Left lobe of liver (tissue), 2 donors: ENCODE measurements at places on chromosomes 7 and 10.

DNA sequence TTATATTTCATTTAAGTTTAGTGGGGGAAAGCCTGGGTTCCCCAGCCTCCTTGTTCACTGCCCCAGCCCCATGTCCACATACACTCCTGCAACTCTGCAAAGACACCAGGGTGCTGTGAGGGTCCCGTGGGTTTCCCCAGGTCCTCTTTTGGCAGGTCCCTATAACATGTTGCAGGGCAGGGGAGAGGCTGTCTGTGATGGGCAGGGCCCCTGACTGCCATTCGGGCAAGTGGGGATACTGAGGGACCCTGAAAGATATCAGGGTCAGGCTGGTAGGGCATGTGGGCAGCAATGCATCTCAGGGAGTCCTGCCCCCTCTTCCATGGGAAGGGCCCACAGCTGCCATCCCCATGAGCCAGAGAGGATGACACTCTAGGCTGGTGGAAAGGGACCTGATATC lies 28.4 kb downstream of the RASGEF1A start:
- peak; percentile 19 for DNase-seq

DNA sequence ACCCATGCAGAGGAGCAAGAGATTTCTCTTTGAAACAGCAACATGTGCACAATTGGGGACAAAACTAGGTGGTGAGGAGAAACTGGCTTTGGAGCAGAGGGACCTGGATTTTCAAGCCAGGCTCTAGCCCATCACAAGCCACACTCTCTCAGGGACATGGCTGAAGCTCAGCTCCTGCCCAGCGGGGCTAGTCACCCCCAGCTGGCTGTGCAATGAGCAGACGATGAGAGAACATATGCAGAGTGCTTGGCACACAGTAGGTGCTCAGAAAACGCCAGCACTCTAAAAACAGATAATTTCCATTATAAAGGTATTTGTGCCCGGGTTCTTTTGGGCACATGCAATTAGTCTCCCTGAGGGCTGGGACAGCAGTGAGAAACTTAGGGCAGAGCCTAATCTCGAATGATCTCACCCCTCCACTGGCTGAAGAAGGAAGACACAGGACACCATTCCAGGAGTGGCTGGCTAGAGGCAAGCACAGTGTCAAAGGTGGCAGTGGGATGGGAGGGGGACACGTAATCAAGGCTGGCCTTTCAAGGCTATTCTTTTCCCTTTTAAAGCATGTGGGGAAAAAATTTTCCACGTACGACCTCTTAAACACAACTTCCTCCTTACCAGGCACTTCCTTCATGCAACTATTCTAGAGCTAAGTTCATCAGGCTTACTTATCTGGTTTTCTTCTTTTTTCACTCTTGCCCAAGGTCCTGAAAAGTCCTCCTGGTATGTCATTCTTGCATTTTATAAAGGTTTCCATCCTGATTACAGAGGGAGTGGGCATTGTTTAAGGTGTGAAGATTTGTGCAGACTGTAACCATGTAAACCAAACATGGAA lies 15.1 kb downstream of the FAM53B start:
- no peak for DNase-seq

DNA sequence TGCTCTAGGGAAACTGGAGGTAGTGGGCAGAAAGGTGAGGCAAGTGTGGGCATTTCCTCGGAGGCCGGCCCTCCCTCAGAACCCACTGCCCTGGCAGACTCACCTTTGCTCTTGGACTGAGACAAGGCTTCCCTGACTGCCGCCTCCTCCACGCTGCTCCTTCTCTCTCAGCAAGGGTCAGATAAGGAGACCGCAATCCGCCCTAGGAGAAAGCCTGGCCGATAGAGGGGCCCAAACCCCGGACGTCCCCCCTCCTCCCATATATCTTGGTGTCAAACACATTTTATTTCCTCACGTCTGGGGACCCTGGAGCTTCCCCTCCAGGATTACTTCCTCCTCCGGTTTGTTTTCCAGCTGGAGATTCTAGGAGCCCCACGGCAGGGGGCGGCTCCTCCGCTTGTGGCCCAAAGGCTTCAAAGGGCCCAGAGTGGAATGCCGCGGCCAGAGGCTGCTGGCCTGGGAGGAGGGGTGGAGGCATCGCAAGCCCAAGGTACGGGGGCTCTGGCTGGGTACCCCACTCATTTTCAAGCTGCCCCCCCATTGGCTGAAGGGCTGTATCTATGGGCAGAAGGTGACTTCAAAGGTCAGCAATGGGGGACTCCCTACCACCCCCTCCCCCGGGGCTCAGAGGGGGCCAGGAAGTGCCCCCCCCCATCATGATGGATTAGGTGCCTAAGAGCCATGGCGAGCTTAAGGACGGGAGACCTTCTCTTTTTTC lies 31.7 kb upstream of the LBX1 start:
- no peak for DNase-seq

DNA sequence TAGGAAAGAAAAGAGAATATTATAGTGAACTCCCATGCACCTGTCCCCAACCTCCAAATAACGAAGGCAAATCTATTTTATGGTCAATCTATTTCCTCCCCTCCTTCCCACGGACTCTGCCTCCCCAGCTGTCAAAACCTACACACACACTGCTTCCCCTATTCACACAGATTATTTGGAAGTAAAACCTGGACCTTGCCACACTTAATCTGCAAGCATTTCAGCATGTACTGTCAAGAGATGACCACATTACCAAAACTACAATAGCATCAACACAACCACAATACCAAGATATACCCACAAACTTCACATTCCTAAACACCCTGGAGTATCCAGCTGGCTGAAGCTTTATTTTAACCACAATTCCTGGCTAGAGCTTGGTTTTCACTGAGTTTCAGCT lies 27.8 kb upstream of the KCNK18 start:
- DNase-seq = no peak

DNA sequence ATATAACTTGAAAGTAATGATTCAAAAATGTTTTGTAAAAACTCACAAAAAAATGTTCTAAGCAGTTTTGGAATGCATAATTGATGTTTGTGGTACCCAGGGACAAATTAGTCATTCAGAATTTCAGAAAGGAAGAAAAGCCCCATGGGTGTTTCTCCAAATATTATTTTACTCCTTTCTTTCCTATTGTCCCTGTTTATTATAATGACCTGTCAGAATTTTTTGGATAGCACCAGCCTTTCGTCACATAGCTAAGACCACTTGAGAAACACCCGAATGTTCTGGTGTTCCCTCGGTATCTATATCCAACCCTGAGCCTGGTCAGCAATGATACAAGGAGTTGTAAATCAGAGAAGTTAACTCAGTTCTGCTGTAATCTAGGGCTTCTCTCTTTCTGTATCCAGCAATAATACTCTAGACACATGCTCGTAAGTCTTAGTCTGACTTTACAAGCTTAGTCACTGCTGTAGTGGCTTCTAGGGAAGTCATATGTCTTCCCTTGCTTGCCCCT lies 64.8 kb upstream of the MEOX2 start:
- no peak for DNase-seq

- DNase-seq = no peak
Observed at GRCh38 chr7:99588868-99589267, 9.2 kb upstream of the TMEM225B start.

GRCh38 chr7:40604601-40605438 lies 470.0 kb downstream of the SUGCT start:
- peak; percentile 56 for DNase-seq

GRCh38 chr7:50092579-50093491 lies at the start of gene ZPBP:
ZPBP (minus strand) TSS chr7:50093246; CDS start chr7:50093194, 52 bp downstream.
- peak; percentile 47 for DNase-seq

DNA sequence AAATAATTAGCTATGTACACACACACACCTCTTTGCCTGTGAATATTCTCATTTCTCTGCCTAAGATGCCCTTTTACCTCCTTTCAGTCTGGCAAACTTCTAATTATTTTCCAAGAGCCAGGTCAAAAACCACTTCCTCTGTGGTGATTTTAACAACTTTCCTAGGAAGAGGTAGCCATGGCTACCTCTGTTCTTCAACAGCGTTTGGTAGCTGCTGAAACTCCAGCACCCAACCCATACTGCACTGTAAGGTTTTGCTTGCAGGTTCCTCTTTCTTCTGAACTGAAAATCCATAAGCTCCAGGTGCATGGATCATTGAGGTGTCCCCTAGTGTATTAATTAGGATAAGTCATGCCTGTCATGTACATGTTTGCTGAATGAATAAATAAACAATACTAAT lies 25.6 kb downstream of the NRCAM start:
- DNase-seq = no peak

- no peak for DNase-seq
Observed at GRCh38 chr7:135959646-135960363, 17.4 kb downstream of the MTPN start.

DNA sequence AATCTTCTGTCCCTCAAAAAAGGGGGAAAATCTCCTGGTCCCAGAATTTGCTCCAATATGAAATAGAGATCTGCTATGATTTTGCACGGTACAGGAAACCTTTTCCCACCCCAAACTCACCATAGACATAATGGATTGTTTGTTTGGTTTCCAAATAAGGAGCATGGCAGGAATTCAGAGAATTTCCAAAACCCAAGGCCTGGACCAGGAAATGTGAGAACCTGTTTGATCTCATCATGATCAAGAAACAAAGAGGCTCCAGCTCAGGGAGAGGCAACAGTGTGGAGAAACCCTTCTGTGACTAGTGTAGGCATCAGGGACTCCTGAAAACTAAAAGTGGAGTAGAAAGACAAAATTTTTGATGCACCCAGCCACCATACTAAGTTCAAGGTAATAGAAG lies 1548.1 kb upstream of the LRRTM3 start:
- DNase-seq = no peak

DNA sequence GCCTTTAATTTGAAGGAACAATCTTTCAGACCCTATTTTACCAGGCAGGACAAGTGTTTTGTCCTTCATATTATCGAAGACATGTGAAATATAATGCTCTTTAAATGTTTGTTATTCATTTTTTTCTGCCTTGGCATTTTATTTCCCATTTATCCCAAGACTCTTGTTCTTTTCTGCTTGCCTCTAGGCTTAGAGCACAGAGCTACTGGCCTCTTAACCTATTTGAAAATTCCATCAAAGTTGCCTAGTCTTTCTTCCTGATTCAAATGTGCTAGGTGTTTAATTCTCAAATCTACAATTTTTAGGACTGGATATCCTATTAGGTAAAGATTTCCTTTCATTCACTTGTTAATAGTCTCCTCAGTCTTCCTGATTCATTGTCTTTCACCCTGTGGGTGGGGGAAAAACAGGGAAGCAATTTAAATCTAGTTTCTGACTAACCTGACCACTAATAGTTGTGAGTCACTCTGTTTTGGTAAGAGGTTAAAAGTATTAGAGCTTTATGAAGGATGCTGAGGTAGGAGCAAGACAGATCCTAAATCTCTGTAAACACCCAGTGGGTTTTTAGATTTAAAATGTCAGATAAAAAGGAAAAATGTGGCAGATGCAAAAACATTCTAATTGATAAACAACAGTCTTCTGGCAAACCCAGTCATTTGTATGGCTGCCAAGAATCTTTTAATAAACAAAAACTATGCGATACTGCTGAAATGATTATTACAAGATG lies 1.5 kb downstream of the LIPK start:
- no peak for DNase-seq

DNA sequence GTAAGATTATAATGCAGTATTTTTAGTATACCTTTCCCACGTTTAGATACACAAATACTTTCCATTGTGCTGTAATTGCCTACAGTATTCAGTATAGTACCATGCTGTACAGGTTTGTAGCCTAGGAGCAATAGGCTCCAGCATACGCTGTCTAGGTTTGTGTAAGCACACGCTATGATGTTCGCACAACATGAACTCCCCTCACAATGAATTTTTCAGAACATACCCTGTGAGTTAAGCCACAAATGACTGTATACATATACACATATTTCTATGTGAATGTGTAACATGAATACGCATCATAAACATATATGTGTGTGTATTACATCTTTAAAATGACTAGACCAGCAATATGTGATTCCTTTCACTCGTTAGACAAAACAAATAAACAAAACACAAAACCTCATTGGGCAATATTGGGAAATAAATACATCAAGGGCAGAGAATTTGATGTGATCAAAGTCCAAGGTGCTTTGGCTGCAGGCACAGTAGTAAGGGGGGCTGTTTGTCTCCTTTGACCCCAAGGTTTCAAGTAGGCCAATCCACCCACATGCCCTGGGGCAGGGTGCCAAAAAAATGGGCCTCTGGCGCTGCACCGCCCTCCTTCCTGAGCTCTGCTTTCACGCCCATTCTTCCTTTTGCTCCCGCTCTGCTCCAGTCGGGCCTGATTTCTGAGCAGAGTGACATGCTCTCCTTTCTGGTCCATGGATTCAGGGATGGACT lies 33.9 kb downstream of the CHN2 start:
- peak; percentile 96 for DNase-seq

DNA sequence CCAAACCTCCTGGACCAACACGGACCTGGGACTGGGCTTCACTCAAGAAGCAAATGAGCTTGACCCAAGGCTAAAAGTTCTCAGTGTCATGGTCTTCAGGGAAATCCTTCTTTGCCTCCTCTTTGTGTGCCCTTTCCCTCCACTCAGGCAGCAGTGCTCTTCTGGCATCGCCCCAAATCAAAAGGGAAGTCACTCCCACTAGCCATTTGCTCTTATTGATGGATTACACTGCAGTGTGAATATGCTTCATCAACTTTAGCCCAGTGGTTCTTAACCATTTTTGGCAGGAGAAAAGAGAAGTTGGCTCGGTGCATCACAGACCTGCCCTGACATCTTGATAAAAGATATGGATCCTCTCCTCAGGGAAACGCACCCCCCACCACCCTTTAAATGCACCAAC lies 19.2 kb upstream of the IKZF1 start:
- DNase-seq = no peak

- no peak for DNase-seq
Observed at GRCh38 chr10:109647627-109648026, 275.7 kb downstream of the XPNPEP1 start.

DNA sequence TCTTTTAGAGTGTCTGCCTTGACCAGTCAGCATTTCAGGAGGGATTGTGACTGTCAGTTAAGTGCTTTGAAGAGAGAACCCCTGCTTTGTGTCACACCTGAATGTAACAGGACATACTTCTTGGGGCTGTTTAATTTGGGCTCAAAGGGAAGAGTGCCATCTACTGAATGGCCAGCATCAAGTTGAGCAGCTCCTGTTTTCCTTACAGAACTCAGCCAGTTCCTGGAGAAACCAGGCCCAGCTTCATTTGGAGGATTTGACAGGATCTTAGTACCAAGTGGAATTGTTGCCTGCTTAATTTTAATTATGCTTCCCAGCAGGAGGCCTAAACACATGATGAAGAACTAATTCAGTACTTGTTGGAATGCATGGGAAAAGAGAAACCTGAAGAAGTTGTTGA lies 8.3 kb downstream of the ADD3 start:
- no peak for DNase-seq
